ENCODE measurements at places on chromosomes 6 and 20. TPM values are rescaled to one million over a fixed set of nuclear protein-coding genes. Genes with fewer than 3 reads are reported as not detected.
A peak's percentile ranks its signal among the peaks of the same experiment; 100 is the strongest.

The SERPINB6 gene
- polyA plus RNA-seq, result 149 TPM

The BCAS1 gene
- polyA plus RNA-seq, result 0.38 TPM

The C6orf52 gene
- polyA plus RNA-seq, result 0.99 TPM

The OR11A1 gene
- not detected for polyA plus RNA-seq

The UBE3D gene
- 4.3 TPM for polyA plus RNA-seq

The TCF15 gene
- not detected for polyA plus RNA-seq

The EEF1A2 gene
- not detected for polyA plus RNA-seq

The NPEPL1 gene
- 49.8 TPM for polyA plus RNA-seq

- no peak for DNase-seq
These were observed 187.5 kb upstream of the PMEPA1 start for GRCh38 chr20:57897156-57897874.

DNA sequence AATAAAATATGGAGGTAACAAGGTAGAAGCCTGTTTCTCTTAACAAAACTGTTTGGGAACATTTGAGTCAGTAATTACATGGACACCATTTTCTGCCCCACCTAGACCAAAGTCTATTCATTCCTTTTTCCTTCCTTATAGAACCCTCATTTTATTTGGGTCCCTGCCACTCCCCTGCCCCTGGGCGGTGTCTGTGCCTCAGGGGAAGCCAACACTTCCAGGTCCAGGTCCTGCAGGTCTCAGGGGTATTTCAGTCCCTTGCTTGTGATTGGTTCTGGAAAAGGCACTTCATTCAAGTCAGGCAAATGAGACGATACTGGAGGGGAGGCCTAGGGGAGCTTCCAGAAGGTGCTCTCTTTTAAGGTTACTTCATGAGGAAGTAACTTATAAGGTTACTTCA is 42.3 kb downstream of the SLC35D3 start:
- DNase-seq, result no peak

GRCh38 chr6:161079566-161080262 is 88.1 kb downstream of the MAP3K4 start:
- peak; percentile 94 for DNase-seq

DNA sequence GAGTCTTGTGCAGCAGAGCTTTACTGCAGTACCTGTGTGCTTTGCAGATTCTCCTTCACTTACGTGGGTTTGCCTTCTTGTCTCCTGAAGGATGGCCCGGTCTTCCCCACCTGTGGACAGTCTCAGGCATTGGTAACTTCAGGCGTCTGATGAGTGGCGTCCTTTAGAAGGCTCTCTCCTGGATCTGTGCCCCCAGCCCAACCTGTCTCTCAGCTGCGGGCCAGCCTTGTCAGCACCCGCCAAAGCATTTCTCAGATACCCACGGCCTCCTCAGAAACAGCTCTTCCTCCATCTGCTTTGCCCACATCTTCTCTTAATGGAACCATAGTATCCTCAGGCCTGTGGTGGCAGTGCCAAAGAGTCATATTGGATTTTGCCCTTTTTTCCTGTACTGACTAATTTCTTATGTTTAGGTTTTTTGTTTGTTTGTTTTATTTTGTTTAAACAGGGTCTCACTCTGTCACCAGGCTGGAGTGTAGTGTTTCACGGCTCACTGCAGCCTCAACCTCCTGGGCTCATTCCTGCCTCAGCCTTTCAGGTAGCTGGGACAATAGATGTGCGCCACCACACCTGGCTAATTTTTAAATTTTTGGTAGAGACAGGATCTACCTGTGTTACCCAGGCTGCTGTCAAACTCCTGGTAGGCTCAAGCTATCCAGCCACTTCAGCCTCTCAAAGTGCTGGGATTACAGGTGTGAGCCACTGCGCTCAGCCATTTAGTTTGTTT is 96.6 kb downstream of the ARID1B start:
- no peak for DNase-seq

- peak; percentile 87 for DNase-seq
These were observed 345.1 kb upstream of the AGPAT4 start for GRCh38 chr6:161618831-161619454.

- peak; percentile 96 for DNase-seq
These were observed 64.1 kb upstream of the BEND6 start for GRCh38 chr6:56890683-56891429.

- DNase-seq, result no peak
These were observed 130.8 kb downstream of the TPBG start for GRCh38 chr6:82494367-82494766.

DNA sequence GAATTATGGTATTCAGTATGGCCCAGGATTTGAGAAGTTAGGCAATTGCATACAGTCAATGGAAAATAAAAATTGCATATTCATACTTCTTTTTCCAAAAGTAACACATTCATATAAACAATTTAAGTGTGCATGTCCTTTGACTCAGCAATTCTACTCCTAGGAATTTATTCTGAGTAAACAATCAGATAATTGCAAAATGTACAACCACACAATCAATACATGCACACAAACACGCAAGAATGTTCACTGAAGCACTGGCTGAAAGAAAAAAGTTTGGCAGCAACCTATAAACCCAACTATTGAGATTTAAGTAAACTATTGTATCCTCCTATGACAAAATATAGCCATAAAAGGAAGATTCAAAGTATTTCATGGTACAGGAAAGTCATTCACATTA is 1.6 kb downstream of the CYP39A1 start:
- DNase-seq, result no peak

DNA sequence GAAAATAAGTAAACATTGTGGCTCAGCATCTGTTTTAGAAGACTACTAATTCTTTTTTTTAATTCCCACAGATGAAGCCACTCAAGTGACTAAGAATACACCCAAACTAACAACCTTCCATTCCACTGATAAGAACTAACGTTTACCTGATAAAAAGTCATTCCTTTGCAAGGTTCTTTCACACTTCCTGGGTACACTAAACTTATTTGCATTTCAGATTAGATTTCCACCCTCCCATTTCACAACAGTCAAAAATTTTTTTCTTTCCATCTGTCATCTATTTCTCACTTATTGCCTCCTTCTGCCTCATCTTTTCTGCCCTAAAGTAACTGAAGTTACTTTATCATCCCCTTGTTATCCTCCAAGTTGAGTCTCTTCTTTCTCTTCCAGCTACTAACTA is 20.3 kb downstream of the MBOAT1 start:
- no peak for DNase-seq

DNA sequence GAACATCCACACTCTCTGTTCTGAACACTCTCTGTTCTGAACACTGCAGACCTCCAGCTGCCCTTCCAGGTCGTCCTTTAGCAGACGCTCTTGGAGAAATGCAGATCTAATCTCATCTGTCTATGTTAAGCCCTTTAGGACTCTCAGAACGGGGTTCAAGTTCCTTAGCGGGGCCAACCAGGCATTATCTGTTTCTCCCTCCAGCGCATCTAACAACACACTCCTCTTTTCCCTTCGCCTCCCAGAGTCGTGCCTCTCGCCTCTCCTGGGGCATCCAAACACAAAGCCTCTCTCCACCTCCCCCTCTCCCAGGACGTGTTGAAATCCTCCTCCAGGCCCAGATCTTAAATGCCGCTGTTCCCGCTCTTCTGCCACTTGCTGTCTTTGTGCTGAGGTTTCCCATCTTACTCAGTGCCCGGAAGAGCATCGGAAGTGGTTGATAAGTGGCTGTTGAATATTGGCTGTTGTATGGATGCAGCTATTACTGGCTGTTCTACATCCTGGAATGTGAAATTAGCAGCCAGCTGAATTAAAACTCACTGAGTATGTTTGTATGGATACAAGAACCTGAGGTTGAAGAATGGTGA is 108.4 kb upstream of the GGTLC1 start:
- no peak for DNase-seq

DNA sequence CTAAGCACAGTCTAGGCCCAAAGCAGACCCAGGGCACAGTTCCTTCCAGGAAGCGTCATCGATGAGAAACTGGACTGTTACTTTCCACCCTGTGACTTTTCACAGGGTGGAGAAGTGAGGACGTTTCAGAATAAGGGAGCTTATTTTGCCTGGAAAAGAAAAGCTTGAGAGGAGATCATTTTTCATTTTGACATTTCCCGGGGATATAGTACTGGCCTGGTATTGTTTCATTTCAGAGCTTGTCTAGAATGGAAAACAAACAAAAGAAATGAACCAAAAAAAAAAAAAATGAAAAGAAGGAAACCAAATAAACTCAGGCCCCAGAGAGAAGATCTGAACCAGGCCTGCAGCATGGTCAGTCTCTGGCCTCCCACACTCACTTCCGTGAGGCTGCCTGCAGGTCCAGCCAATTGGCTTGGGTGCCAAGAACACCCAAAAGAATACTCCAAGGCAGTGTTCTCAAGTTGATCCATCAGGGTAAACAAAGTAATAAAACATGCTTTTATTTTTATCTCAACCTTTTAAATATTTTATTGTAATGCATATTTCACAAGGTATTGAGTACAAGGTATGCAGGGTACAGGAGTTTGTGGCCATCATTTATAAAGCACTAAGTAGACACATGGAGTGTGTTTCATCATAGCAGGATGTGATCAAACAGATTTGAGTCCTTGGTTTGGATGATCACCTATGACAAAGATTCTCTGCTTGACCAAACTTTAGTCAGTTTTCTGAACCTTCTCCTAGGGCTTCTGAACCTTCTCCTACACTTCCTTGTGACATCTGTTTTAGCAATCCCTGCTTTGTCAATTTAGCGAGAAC is 176.9 kb upstream of the GGTLC1 start:
- DNase-seq, result no peak

- no peak for DNase-seq
These were observed 52.9 kb upstream of the GPR31 start for GRCh38 chr6:167210375-167211294.

DNA sequence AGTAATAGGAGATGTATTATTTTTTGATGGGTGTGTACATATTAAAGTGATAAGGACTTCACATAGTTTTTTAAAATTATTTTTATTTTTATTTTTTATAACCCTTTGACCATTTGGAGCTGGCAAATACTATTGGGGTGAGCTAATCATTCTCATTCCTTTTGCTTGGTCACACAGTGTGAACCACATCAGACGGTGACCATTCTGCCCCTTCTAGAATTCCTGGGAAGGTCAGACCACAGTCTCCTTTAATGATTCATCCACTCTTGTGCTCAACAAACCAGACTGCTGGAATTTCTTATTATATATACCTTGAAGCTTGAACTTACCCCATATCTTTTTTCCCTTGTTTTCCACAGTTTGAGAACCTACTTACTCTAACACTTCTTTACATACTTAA is 23.9 kb upstream of the PRL start:
- peak; percentile 73 for DNase-seq

- no peak for DNase-seq
These were observed 33.3 kb upstream of the JAG1 start for GRCh38 chr20:10707068-10707467.

DNA sequence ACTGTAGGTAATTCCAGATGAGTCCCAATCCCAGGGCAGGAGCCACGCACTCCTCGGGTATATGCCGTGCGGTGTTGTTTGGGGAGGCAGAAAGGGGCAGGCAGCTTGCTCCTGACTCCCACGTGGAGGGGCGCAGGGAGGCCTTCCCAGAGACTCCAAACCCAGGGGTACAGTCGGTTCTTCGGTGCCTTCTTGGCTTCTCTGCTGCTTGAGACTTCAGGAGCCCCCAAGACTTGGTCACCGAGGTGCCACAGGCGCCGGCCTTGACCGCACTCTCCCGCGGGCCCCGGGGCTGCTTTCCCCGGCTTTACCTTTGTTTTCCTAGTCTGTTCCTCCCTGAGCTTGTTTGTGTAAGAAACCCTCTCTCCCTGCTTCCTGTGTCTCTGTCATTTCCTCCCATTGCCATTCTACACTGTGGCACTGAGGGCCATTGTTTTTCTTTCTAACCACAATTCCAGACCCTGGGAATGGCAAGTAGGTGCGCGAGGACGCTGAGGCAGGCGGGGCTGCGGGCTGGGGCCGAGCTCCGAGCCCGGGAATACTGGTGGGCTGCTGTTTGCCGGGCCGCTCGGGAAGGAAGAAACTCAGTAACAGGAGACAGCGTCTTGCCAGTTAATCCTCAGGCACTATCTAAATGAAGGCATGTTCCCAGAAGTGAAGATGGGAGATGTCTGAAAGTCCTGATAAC is 215.6 kb upstream of the HEY2 start:
- DNase-seq, result no peak

- DNase-seq, result peak; percentile 61
These were observed 11.2 kb downstream of the NT5DC1 start for GRCh38 chr6:116111552-116112528.

DNA sequence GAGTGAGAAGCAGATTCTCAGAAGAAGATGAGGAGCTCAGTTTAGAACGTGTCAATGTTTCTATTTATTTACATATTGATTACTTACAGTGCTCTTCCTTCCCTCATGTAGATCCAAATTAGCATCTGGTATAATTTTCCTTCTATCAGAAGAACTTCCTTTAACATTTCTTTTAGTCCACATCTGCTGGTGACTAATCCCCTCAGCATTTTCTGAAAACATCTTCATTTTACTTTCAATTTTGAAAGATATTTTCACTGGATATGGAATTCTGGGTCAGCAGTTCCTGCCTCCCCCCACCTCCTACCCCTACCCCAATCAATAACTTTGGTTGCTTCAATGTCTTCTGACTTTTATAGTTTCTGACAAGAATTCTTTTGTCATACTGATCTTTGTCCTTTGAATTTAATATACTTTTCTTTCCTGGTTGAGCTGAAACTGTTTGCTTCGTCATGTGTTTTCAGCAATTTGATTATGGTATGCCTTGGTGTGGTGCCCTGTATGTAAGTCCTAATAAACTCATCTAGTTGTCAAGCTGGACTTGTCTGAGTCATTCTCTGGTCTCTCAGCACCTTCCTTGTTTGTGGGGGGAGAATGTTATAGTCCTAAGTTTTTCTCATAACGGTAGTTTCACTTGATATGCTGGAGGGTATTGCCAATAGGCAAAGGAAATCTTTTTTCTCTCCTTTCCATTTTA is 57.0 kb downstream of the SMPDL3A start:
- DNase-seq, result peak; percentile 58

DNA sequence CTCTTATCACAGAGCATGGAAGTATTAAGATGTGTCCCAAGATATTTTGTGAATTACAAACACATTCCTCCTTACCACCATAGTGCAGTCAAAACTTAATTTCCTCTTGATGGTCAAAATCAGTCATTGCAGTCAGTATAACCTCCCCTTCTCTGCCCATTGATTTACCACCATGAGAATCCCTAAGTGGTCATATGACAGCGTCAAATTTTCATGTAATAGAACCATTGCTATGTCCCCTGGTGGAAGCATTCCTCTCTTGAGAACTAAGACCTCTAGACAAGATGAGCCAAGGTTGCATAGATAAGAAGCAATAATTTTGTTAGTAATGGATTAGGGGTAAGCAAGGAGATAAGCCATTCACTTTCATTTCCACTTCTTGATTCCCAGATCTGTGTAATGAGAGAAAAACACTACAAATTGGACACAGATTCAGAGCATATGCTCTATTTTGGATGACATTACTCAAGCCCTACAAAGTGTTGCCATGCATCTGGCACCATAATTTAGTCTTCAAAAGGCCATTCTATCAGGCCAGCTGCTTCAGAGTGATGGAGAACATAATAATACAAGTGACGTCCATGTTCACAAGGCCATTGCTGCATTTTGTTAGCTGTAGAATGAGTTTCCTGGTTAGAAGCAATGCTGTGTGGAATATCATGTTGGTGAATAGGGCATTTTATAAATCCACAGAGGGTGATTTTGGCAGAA is 49.6 kb upstream of the PDE7B start:
- DNase-seq, result no peak

- DNase-seq, result peak; percentile 40
These were observed 597.9 kb downstream of the COL12A1 start for GRCh38 chr6:74607934-74608333.

GRCh38 chr6:4665489-4666417 is 110.5 kb upstream of the CDYL start:
- peak; percentile 21 for DNase-seq

- no peak for DNase-seq
These were observed 24.1 kb upstream of the SALL4 start for GRCh38 chr20:51826372-51826771.

- DNase-seq, result peak; percentile 46
These were observed 47.4 kb downstream of the LGSN start for GRCh38 chr6:63272397-63272796.

- DNase-seq, result peak; percentile 35
These were observed 5.3 kb upstream of the TNFAIP3 start for GRCh38 chr6:137861550-137862337.

Data from GM23248 (cell line).